ENCODE measurements at places on chromosomes 13 and 19.

DNA sequence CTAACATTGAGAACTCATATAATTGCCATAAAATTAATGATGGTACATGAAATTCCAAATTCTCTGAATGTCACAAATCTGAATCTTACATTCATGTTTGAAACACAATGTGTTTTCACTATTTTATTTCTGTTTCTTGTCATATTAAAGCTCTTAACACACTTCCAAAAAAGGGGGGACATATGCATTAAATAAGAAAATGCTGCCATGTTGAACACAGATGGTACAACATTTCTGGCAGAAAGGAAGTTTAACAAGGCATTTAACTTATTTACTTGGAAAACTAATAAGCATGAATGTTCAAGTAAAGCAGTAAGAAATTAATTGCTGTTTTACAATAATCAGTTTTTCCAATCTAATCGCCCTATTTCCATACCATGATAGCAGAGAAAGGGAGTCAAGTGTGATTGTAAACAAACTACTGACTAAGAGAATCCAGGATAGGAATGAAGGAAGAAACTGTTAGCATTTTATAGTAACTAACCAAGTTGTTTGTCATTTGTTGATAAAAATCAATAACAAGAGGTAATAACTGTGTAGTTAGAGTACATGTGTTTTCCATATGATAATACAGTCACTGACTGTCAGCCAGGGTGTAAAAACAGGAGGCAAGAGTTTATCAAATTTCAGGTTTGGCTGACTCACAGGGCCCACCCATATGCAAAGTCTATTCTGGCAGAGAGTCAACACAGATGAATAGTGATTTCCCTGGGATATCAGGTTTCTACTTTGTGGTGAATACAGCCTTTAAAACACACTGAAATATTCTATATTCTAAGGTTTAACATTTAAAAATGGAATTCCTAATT, 5.7 kb upstream of the FOXO1 start:
- DNase-seq = no peak
- H3K27ac ChIP-seq = peak overlapping the region; percentile 21
- H3K27me3 ChIP-seq = no peaks in the 10 kb centered on the region
- no peak overlapping the region for H3K4me3 ChIP-seq
- H3K36me3 ChIP-seq = no peaks in the 10 kb centered on the region

GRCh38 chr19:2587001-2587719, 111.2 kb downstream of the GADD45B start:
- no peaks in the 10 kb centered on the region for H3K27me3 ChIP-seq
- no peak for DNase-seq
- H3K27ac ChIP-seq = peak overlapping the region; percentile 28
- no peaks in the 10 kb centered on the region for H3K4me1 ChIP-seq

GRCh38 chr19:15045506-15045905, 3.8 kb upstream of the CASP14 start:
- no peak overlapping the region for H3K4me3 ChIP-seq
- H3K27ac ChIP-seq = no peak overlapping the region
- H3K27me3 ChIP-seq = no peaks in the 10 kb centered on the region
- H3K36me3 ChIP-seq = no peaks in the 10 kb centered on the region
- H3K4me1 ChIP-seq = no peaks in the 10 kb centered on the region

DNA sequence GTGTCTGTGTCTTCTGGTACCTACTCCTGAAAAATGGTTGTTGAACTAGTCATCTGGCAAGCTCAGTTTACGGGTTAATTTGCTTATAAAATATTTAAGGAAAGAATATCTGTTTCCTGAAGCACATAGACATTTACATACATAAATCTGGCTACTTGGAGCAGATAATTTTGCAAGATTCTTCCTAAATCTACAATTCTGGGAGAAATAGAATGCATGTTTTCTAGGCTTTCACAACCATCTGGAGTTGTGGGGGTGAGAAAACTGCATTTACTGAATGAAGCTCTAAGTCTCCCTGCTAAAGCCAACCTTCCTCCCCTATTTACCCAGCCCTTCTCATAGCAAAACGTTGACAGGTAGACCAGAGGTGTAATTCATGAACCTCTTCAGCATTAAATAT, 393.7 kb upstream of the ARGLU1 start:
- no peak overlapping the region for H3K4me3 ChIP-seq
- H3K4me1 ChIP-seq = no peaks in the 10 kb centered on the region
- H3K36me3 ChIP-seq = no peaks in the 10 kb centered on the region

DNA sequence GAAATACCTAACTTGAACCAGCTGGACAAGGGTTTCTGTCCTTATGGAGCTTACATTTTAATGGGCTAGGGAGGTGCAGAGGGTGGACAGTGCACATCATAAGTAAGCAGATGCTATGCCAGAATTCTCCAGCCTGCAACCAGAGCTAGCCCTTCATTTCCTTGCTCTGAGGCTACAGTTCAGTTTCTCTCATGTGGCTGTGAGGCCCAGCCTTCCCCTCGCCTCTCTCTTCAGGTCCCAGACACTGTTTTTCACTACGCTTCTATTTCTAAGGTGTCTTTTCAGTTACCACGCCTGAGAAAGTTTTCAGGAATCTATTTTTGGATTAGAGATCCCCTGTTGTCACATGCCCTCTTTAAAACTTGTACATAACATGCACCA, 141.9 kb downstream of the PCCA start:
- H3K27me3 ChIP-seq = no peaks in the 10 kb centered on the region
- no peak overlapping the region for H3K4me3 ChIP-seq
- no peak overlapping the region for H3K27ac ChIP-seq
- no peaks in the 10 kb centered on the region for H3K36me3 ChIP-seq

DNA sequence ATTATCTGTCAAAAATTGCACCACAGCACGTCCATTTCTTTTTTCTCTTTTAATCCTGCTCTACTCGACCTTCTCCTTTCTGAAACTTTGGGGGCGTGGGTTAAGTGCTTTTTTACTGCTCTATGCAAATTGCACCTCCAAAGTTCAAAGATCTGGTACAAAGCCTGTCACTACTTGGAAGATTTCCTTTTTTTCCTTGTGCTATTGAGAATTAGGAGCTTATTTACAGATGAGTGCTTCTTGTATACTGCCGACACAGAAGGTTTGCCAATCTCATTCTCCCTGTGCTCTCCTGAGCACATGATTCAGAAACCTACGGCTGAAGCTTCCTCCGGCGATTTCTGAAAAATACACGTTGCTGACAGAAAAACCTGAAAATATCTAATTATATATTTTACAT, 94.8 kb downstream of the TEX29 start:
- DNase-seq = no peak
- no peaks in the 10 kb centered on the region for H3K27me3 ChIP-seq
- H3K27ac ChIP-seq = no peak overlapping the region
- no peaks in the 10 kb centered on the region for H3K4me1 ChIP-seq
- no peaks in the 10 kb centered on the region for H3K36me3 ChIP-seq

DNA sequence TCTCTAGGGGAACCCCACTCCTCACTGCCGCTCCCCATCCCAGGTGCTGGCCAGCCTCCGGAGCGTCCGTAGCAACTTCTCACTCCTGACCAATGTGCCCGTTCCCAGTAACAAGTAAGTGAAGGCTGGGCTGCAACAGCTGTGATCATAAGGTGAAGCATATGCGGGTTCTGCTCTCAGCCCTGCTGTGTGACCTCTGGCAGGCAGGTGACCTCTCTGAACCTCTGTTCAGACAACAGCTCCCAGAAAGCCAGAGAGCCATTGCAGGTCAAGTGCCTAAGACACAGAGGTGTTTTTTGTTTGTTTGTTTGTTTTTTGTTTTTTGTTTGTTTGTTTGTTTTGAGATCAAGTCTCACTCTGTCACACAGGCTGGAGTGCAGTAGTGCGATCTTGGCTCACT, 28.7 kb downstream of the PDE4A start:
- H3K27me3 ChIP-seq = no peaks in the 10 kb centered on the region
- H3K4me3 ChIP-seq = no peak overlapping the region
- no peak for DNase-seq
- H3K36me3 ChIP-seq = peaks cover 12% of the 10 kb centered on the region
- H3K27ac ChIP-seq = no peak overlapping the region
- H3K4me1 ChIP-seq = peaks cover 5% of the 10 kb centered on the region

DNA sequence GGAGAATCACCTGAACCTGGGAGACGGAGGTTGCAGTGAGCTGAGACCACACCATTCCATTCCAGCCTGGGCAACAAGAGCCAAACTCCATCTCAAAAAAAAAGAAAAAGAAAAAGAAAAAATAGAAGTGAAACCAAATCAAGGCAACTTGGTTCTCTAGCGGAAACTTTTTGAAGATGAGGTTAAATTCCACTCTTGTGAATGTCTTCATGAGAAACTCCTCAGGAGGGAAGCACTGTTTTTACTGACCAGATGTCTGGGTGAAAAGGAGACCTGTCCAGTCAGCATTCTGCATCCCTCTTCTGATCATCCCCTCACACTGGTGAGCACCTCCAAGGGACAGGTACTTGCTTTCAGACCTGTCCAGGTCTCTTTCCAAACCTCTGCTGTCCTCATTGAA, 15.8 kb downstream of the BRD4 start:
- H3K27ac ChIP-seq = no peak overlapping the region
- H3K4me1 ChIP-seq = peaks cover 72% of the 10 kb centered on the region
- DNase-seq = no peak
- H3K27me3 ChIP-seq = no peaks in the 10 kb centered on the region
- no peaks in the 10 kb centered on the region for H3K36me3 ChIP-seq
- H3K4me3 ChIP-seq = no peak overlapping the region

- H3K27ac ChIP-seq = no peak overlapping the region
- H3K27me3 ChIP-seq = no peaks in the 10 kb centered on the region
- no peak for DNase-seq
- no peaks in the 10 kb centered on the region for H3K4me1 ChIP-seq
Observed at GRCh38 chr13:25811506-25811905, 240.3 kb downstream of the SHISA2 start.

DNA sequence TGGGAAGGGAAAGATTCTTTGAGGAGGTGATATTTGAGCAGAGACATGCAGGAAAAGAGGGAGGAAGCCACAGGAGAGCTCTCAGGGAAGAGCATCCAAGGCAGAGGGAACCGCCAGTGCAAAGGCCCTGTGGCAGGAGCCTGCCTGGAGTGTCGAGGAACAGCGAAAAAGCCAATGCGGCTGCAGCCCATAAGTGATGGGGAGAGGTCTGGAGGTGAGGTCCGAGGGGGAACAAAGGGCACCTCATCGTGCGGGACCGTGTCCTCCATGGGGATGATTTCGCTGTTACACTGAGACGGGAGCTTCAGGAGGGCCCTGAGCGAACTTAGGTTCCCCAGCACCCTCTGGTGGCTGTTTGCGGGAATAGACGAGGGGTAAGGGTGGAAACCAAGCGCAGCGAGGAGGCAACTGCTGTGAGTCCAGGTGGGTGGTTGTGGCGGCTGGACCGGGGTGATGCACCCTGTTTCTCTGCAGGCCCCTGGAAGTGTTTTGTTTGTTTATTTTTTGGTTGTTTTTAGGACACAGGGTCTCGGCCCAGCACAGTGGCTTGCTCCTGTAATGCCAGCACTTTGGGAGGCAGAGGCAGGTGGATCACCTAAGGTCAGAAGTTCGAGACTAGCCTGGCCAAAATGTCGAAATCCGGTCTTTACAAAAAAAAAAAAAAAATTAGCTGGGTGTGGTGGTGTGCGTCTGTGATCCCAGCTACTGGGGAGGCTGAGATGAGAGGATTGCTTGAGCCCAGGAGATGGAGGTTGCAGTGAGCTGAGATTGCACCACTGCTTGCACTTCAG, 5.9 kb upstream of the EHD2 start:
- DNase-seq = peak; percentile 63
- H3K4me1 ChIP-seq = no peaks in the 10 kb centered on the region
- no peak overlapping the region for H3K4me3 ChIP-seq
- H3K36me3 ChIP-seq = no peaks in the 10 kb centered on the region

GRCh38 chr13:40666933-40667621, 636 bp upstream of the FOXO1 start:
- H3K4me3 ChIP-seq = peak overlapping the region; percentile 98
- DNase-seq = no peak
- no peaks in the 10 kb centered on the region for H3K27me3 ChIP-seq
- H3K36me3 ChIP-seq = no peaks in the 10 kb centered on the region

DNA sequence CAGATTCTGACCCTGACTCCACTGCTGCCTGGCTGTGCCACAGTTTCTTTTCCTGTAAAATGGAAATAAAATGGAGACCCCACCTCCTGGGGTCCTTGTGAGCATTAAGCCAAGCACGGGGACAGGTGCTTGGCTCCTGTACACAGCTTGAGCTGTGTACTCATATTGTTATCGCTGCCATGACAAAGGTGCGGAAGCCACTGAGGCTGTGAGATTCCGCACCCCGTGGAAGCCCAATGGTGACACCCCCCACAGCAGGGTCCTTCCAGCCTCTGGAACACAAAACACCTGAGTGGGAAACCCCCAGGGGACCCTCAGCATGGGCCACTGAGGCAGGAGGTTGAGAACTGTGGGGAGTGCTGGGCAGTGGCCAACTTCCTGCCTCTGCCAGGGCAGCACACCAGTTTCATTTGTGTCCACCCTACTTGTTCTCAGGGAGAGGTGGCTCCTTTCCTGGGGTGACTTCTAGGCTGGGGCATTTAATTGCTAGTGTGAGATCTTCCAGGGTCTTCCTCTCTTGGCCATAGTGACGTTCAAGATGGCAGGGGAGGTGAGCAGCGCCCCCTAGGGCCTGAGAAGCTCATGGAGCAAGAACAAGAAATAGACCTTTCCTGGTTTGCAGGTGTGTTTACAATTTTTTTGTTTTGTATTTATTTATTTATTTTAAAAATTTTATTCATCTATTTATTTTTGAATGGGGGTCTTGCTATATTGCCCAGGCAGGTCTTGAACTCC, 5.4 kb upstream of the JSRP1 start:
- DNase-seq = peak; percentile 43
- no peak overlapping the region for H3K4me3 ChIP-seq
- H3K36me3 ChIP-seq = no peaks in the 10 kb centered on the region
- H3K4me1 ChIP-seq = peaks cover 5% of the 10 kb centered on the region

GRCh38 chr13:112445411-112446271, 69.5 kb downstream of the SPACA7 start:
- no peaks in the 10 kb centered on the region for H3K27me3 ChIP-seq
- H3K4me1 ChIP-seq = peaks cover 11% of the 10 kb centered on the region
- H3K27ac ChIP-seq = no peak overlapping the region
- DNase-seq = no peak

DNA sequence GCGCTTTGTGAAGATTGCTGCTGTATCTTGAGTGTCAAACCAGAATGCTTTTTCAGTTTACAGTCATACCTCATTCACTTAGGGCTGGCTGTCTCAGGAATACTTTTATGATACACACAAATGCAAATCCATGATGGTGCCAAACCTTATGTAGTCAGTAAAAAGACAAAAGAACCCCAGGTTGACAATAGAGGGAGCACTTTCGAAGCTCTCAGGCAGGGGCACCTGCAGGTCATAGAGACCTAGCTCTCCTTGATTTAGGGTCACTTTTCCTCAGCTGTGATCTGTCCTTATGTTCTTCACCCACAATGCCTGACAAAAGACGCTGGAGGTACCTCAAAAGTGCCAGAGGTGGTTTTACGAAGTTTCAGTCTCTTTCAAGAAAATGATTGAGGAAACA, 172.2 kb downstream of the DNAJC15 start:
- H3K27ac ChIP-seq = no peak overlapping the region
- no peak overlapping the region for H3K4me3 ChIP-seq
- H3K36me3 ChIP-seq = no peaks in the 10 kb centered on the region

- H3K27ac ChIP-seq = peak overlapping the region; percentile 83
- H3K36me3 ChIP-seq = no peaks in the 10 kb centered on the region
- peaks cover 21% of the 10 kb centered on the region for H3K4me1 ChIP-seq
- peak overlapping the region; percentile 96 for H3K4me3 ChIP-seq
- H3K27me3 ChIP-seq = no peaks in the 10 kb centered on the region
Observed at GRCh38 chr13:110306340-110306959, 507 bp downstream of the COL4A1 start.
